ENCODE measurements at places on chromosomes 11 and 22.

DNA sequence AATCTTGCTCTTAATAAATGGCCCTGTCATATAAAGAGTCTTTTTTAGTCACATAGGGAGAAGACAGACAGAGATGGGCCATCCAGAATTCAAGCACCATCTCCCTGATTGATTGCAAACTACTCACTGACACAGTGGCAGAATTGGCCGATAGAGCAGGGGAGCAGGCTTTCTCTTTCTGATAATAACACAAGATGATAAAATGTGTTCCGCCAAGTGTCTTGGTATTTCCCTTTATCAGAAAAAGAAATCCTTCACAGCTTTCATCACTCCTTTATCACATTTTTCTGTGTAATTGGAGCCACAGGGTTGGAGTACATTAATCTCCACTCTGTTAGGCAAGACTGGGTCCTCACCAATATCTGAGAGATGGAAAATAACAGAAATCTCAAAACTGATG lies 406.0 kb downstream of the TMEM135 start:
- DNase-seq, result no peak

GRCh38 chr11:73566422-73566821 lies 31.5 kb downstream of the FAM168A start:
- peak; percentile 5 for DNase-seq

- no peak for DNase-seq
Measured at GRCh38 chr11:45648931-45649330, 16.5 kb downstream of the CHST1 start.

GRCh38 chr11:19607656-19608360 lies 104.8 kb upstream of the NAV2 start:
- no peak for DNase-seq

DNA sequence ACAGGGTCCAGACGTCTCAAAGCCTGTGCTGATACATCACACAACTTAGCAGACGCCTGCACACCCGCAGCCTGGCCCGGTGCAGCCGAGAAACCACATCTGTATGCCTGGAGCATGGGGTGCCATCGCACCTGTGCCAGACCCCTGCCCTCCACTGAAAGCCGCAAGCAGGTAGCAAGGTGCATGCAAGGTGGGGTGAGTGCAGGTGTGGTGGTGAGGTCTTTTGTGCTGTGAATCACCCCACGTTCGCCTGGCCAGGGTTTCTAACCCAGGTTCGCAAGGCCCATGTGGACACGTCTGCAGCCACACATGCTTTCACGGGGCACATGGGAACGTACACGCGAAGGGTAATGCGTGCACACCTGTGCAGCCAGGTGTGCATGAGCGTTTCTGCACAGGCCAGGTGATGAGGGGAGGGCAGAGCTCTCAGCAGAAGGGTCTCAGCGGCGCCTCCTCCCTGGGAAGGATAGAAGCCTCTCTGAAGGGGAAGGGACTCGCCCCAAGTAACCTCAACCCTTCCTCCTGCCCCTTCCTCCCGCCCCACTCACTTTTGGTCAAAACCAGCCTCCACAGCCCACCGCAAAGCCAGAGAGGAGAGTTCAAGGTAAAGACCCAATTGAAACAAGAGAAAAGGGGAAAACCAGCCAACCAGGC lies 19.5 kb downstream of the CBX7 start:
- no peak for DNase-seq

Data from fibroblast of skin of right quadriceps (primary cell).